ENCODE measurements at places on chromosomes 7 and 10. TPM values are rescaled to one million over a fixed set of nuclear protein-coding genes. Genes with fewer than 3 reads are reported as not detected.

Gene PLCE1
- not detected for total RNA-seq

Gene RBP3
- not detected for total RNA-seq

Gene KNDC1
- total RNA-seq, result not detected

GRCh38 chr7:103011650-103012049, 62.9 kb downstream of the FBXL13 start:
- no peak for DNase-seq

- DNase-seq, result no peak
Observed at GRCh38 chr7:52764492-52765169, 270.8 kb upstream of the POM121L12 start.

DNA sequence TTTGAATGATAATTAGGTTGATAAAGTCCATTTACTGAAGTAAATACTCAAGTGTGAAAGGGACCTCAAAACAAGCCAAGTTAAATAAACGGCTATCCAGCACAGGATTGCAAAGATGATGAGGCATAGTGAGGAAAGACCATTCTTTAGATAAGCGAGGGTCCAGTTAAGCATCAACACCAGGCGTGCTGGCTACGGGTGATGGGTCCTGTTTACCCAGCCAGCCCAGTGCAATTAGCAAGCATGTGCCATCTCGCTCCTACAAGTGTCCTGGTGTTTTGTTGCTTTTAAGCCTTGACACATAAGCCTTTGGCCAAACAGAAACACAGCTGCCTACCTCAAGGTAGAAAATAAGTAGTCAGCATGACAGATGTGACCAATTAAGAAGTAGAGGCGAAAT, 7.1 kb downstream of the NEBL start:
- DNase-seq, result no peak
